ENCODE measurements at places on chromosomes 7 and 10.

DNA sequence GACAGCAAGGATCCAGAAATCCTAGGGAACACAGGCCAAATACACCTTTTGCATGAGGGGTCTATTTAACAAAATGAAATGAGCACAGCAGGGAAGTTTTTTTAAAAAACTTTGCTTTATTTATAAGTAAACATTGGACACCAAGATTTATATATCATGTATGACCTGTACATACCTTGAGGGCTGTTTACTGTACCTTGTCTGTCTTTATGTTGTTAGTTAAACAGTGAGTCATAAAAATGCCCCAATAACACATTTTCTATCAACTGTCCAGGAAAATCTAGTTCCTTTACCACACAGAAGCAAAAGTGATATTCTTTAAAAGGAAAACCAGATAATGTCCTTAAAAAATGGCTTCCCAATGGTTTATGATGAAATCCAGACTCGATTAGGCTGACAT, 45.1 kb upstream of the AGR3 start:
- no peak for DNase-seq

DNA sequence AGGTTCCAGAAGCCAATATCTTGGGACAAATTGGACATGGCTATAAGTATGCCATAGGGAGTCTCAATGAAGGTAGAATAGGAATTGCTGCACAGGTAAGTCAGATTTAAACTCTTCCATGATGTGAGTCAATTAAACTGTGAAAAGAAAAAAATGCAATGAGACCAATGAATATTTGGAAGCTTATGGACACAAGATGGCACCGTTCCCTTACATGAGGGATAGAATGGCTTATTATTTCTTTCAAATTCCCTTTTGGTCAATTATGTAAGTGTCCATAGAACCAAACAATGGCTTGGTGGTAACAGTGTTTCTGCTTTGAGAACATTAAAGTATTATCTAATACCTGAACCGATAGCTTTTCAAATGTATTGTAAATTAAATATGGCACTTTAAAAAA, 35.6 kb downstream of the ACADSB start:
- DNase-seq, result no peak

DNA sequence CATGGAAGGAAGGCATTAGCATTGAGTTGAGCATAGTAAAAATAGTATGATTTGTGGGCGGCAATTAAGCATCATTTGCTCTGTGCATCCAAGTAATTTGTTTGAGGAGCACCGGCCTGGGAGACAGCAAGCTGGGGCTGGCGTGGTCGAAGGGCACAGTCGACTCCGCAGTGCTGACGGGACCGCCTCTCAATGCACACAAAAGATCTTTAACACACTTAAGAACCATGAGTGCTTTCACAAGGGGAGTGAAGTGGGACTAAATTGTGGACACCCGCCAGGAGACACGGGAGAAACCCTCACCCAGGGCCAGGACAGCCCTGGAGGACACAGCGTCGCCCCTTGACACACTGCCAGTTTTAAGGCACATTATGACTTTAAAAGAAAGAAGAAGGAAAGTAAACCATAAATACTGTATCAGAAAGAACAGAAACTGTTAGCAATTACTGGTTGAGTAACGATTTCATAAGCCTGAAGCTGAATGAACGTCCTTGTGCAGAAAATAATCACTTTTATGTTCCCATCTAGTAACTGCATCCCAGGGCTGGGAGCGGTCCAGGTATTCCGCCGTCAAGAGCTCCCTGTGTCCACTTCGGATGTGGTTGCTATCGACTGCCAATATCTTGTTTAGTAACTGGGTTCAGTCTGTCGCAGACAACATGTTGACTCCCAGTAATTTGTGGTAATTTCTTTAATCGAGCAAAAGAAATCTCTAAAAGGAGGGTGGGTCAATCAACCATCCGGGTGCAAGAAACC, 102.1 kb downstream of the EBF3 start:
- no peak for DNase-seq

- no peak for DNase-seq
These were observed 203.7 kb downstream of the GRID1 start for GRCh38 chr10:86162696-86163400.

- DNase-seq, result no peak
These were observed 88.0 kb upstream of the SVIL start for GRCh38 chr10:29722777-29723176.

- no peak for DNase-seq
These were observed 37.1 kb upstream of the NXPH1 start for GRCh38 chr7:8396294-8396693.

DNA sequence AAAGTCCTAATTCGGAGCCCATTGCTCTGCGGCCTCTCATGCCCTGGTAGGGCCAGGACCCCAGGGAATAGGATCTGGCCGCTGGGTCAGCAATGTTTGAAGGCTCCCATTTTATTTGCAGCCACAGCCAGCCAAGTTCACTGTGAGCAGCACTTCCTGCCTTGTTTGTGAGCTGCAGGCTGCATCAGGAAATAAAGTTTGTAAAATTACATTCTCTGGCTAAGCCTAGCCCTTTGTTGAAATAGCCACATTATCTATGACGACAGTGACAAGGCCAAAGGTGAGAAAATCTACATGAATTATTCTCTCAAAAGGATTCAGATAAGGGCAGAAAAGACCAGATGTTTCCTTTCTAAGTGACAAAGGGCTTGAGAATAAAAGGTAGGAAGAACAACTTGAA, 23.7 kb upstream of the ITGB1 start:
- DNase-seq, result no peak

- peak; percentile 69 for DNase-seq
These were observed 1.5 kb downstream of the PVRIG start for GRCh38 chr7:100221231-100221718.

DNA sequence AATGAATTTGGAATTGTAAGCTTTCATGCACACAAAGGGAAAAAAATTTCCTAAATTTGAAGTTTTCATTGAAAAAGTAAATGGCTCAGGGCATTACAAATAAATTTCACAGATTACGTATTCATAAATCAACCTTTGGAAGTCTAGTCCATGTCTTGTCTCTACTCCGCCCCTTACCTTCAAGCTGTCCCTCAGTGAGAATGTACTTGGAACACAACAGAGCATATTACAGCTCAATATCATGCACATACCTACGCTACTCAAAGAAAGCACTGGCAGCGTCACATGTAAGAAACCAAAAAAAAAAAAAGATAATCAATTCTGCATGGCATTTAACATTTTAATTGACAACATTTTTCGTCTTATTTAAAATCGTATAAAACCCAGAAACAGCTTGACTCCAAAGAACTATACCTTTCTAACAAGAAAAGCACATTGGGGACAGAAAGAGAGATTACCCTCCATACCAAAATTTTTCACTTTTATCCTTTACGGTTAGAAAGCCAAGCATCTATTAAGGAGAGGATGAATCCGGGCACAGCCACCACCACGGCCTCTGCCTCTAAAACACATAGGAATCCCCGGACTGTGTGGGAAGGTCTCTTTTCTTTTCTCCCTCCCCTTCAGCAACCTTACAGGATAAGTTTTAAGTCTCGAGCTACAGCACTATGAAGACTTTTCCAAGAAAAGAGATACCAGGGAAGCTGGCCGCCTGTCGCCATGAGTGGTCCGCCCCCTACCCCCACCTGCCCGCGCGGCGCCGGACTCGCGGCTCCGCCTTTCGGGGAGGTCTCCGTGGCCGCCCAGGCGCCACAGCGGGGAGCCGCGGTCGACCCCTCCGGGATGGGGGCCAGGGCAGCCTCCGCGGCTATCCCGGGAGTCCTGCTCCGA, 1.1 kb downstream of the JMJD1C start:
- no peak for DNase-seq

GRCh38 chr10:86451604-86451960, 70.0 kb downstream of the WAPL start:
- no peak for DNase-seq

DNA sequence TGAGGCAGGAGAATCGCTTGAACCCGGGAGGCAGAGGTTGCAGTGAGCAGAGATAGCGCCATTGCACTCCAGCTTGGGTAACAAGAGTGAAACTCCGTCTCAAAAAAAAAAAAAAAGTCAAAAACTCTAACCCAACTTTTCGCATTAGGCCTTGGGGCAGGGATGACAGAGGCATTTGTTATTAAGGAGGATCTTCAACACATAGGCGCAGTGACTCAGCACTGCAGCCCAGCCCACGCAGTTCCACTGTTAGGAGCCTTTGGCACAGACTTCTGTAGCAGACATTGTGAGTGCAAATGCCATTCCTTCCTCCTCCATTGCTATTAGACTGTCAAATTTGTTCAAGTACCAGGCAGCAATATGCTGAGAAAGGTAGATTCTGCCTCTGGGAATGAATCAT, 43.1 kb upstream of the KLHL7 start:
- no peak for DNase-seq

- no peak for DNase-seq
These were observed 1.4 kb upstream of the HOXA7 start for GRCh38 chr7:27157702-27158431.

DNA sequence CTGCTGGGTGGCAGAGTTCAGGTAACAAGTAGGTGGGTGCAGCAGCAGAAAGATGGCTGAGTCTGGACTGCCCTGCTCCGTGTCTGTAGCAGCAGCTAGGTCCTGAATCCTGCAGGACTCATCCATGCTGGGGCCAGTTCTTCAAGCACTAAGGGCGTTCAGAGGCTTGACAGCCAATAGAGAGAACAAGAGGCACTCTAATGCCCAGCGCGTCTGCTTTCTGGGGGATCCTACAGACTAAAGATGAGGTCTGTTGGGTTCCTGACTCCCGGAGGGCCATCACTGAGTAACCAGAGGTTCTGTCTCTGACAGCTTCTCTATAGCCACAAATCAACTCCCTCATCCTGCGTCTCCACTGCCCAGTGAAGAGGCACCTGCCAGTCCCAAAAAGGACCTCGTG, 125.5 kb downstream of the PTPN20 start:
- no peak for DNase-seq

- no peak for DNase-seq
These were observed 67.3 kb downstream of the NHLRC2 start for GRCh38 chr10:113921561-113922370.

DNA sequence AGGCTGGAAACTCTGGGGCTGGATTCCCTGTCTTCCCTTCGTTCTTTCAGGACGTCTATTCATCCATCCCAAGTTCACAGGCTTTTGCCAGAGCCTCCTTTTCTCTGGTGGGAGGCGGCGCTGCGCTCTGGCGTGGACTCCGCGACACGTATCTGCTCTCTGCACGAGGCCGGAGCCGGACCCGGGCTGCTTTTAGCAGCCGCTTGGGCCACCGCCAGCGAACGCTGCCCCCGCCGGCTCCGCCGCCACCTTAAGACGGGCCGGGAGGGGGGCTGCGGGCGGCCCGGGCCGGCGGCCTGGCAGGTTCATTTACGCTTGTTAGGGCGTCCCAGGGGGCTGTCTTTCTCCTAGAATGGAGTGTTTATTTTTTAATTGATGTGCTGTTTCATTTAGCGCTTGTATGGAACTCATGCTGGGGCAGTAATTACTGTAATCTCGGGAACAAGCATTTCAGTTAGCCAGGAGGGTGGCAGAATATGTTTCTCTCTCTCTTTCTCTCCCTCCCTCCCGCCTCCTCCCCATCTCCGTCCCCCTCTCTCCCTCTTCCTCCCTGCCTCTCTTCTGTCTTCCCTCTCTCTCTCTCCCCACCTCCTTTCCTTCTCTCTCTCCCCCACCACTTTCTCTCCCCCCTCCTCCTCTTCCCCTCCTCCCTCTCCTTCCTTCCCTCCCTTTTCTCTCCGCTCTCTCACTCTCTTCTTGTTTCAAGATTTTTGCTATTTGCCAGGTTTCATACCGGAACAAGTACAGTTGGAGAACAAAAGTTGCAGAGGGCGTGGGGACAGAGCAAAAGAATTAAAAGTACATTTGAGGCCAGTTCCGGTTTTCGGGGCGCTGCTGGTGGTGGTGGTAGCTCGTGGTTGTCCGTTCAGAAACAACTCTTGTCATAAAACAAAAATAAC, 1.3 kb upstream of the FZD8 start:
- DNase-seq, result no peak

DNA sequence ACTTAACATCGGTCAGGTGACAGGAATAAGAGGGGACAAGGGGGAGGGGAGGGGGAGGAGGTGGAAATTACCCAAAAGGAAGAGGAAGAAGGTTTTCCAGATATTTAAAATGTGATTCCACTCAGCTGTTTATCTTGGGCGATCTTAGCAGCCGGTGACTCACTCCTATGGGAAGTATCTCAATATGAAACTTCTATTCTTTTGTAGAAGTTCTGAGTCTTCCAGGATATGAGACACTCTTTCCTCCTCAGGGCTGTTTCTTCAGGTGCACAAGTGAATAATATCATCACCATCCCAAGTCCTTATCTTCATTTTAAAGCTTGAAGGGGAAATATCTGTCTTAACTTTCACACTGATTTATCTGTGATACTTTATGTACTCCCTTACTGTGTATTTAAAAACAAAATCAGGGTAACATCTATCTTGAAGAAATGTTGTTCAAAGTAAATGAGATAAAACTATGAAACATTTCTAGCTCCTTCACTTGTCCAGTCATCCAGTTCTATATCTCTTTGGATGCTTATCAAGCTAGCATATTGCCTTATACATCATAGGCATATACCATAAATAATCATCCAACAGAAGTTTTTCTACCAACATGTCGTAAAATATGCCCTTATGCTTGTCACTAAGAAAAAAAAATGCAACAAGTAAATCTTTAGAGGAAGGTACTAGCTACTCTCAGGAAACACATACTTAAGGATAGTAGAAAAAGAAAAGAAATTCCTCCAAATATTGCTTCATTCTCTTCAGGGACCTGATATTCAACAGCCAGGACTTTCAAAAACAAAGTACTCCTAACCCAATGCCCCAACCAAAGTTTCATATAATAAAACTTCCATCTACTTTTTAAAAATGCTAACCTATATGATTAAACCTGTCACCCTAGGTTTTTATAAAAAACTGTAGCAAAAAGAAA, 13.7 kb downstream of the DOCK4 start:
- no peak for DNase-seq

GRCh38 chr10:71965623-71966022, 1.4 kb downstream of the CHST3 start:
- DNase-seq, result no peak

- no peak for DNase-seq
These were observed at the start of gene NUPR2 for GRCh38 chr7:56115852-56116538. Gene NUPR2, minus strand, starts transcription at chr7:56116417. Its CDS starts 103 bp downstream, at chr7:56116314.

- DNase-seq, result no peak
These were observed 32.2 kb downstream of the PHTF2 start for GRCh38 chr7:77830649-77831355.

- DNase-seq, result no peak
These were observed 202.3 kb upstream of the KLF6 start for GRCh38 chr10:3987143-3987974.

DNA sequence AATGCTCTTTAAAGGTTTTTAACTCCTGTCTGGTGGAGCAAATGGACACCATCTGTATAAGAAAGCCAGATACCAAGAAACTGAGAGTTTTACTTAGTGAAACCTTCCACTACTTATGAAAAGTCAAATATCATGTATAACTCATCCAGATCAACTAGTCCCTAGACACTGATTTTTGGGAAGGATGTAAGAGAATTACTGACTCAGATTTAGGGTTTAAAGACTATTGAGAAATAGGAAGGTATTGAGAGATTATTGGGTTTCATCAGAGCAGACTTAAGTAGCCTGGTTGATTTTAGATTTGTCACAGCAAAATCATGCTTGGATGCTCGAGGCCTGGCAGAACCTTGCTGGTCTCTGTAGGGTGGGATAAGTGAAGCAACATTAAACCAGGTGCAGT, 3.1 kb downstream of the CSTF2T start:
- DNase-seq, result no peak

- no peak for DNase-seq
These were observed 107.2 kb upstream of the EEPD1 start for GRCh38 chr7:36045830-36046341.

GRCh38 chr10:101761226-101761625, 14.7 kb downstream of the FGF8 start:
- DNase-seq, result no peak
